ENCODE measurements at places on chromosomes 5 and 9.
A peak's percentile ranks its signal among the peaks of the same experiment; 100 is the strongest.

- DNase-seq, result no peak
Measured at GRCh38 chr5:145660897-145661640, 174.1 kb downstream of the PRELID2 start.

DNA sequence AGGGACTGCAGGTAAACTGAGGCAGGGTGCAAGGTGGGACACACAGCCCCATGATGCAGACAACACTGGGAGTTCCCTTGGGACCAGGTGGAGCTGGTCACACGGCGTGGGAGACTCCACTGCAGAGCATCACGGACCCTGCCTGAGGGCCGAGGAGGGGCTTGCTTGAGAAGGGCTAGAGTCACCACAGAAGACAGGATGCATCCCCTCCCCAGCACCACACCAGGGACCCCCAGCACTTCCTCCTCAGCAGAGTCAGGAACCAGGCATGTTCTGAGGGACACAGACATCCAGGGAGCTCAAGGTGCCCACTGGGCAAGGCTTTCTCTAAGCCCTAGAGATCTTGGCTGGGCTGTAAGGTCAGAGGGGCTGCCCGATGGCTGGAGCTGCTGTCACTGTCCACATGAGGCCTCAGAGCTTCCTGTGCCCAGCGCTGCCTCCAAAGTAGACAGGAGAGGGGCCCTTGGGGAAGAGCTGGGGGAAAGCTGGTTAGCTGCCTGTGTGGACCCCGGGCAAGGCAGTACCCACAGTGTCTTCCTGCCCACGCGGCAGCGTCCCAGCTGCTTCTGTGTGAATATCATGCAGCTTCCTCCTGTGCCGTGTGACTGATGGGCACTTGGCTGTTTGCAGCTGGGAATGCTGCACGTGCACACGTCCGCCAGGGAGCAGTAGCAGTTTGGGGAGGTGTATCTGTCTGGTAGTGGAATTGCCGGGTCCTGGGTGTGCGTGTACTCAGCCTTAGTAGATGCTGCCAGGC lies 176.6 kb downstream of the CACNA1B start:
- DNase-seq, result no peak

- DNase-seq, result no peak
Measured at GRCh38 chr5:10860645-10861422, 99.8 kb upstream of the DAP start.

- DNase-seq, result no peak
Measured at GRCh38 chr5:172860520-172861443, 26.7 kb downstream of the ERGIC1 start.

DNA sequence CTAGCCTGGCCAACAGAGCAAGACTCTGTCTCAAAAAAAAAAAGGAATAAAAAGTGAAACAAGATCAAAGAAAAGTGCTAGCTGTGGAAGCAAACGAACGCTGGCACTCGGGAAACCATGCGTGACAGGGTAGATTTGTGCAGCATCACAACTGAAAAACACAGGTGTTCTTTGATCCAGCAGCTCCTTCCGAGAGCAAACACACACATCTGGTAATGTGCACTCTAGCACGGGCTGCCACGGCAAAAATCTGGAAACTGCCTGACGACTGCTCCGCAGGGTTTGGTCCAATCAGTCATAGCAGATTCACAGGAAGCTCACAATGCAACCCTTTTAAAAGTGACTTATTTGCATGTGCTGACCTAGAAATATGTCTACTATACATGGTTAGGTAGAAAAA lies 80.0 kb downstream of the SYK start:
- DNase-seq, result no peak

- DNase-seq, result no peak
Measured at GRCh38 chr9:81871695-81872094, 56.5 kb upstream of the SPATA31D4 start.

DNA sequence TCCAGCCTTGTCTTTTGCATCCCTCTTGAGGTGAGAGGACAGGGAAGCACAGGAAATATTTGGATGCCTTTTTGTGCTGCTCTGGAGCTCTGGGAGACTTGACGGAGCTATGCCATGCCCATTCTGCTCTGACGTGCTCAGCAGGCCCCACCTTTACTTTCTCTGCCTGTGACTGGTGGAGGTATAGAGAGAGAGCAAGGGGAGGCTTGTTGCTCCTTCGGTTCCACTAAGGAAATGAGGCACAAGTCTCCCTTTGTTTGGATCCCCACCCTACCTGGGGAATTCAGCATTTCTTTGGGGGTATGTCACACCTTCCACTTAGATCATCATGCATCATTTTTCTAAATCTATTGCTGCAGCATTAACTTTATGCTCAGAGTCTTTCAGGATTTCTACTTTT lies 121.8 kb upstream of the CNTLN start:
- no peak for DNase-seq

DNA sequence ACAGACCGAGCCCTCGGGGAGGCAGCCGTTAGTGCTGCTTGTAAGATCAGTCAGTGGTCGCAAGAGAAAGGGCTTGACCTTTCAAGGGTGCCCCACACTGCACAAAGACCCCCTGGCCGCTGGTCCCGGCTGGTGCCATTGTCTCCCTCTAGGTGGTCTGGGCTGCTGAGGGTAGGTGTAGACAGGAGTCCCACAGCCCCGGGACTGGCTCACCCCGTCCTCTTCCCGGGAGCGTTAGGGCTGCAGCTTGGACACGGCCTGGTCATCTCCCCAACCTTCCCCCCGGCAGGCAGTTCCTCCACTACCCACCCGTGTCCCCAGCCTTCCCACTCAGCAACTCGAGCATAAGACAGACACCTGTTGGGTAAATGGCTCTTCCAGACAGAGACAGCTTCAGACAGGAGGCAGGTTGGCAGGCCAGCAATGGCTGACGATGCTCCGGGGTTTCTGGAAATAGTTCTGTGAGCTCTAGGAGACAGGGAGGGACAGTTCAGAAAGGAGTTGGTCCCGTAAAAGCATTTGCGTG lies 15.3 kb upstream of the TMEM250 start:
- DNase-seq, result no peak

- DNase-seq, result no peak
Measured at GRCh38 chr9:32698706-32699277, 63.3 kb upstream of the TAF1L start.

DNA sequence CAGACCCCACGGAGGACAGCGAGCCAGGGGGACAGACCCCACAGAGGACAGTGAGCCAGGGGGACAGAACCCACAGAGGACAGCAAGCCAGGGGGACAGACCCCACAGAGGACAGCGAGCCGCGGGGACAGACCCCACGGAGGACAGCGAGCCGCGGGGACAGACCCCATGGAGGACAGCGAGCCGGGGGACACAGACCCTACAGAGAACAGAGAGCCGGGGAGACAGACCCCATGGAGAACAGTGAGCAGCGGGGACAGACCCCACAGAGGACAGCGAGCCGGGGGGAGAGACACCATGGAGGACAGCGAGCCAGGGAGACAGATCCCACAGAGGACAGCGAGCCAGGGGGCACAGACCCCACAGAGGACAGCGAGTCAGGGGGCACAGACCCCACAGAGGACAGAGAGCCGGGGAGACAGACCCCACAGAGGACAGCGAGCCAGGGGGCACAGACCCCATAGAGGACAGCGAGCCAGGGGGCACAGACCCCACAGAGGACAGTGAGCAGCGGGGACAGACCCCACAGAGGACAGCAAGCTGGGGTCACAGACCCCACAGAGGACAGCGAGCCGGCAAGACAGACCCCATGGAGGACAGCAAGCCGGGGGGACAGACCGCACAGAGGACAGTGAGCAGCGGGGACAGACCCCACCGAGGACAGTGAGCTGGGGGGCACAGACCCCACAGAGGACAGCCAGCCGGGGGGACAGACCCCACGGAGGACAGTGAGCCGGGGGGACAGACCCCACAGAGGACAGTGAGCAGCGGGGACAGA lies 4.4 kb upstream of the ZDHHC11 start:
- DNase-seq, result no peak

GRCh38 chr9:129392093-129392541 lies 214.1 kb upstream of the IER5L start:
- DNase-seq, result peak; percentile 59

DNA sequence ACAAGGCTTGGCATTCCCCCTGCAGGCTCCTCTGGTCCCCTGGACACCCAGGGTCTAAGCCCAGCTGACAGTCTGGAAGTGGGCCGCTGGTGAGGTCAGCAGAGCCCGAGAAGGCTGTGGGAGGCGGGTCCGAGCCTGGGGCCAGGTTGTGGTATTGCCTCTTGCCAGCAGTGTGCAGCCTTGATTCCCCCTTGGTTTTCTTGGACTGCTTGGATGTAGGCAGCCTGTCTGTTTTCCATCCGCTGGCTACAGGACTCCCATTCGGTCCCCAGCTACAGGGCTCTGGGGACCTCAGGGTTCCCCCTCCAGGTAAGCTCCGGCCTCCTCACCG lies 1.6 kb downstream of the AIF1L start:
- no peak for DNase-seq

DNA sequence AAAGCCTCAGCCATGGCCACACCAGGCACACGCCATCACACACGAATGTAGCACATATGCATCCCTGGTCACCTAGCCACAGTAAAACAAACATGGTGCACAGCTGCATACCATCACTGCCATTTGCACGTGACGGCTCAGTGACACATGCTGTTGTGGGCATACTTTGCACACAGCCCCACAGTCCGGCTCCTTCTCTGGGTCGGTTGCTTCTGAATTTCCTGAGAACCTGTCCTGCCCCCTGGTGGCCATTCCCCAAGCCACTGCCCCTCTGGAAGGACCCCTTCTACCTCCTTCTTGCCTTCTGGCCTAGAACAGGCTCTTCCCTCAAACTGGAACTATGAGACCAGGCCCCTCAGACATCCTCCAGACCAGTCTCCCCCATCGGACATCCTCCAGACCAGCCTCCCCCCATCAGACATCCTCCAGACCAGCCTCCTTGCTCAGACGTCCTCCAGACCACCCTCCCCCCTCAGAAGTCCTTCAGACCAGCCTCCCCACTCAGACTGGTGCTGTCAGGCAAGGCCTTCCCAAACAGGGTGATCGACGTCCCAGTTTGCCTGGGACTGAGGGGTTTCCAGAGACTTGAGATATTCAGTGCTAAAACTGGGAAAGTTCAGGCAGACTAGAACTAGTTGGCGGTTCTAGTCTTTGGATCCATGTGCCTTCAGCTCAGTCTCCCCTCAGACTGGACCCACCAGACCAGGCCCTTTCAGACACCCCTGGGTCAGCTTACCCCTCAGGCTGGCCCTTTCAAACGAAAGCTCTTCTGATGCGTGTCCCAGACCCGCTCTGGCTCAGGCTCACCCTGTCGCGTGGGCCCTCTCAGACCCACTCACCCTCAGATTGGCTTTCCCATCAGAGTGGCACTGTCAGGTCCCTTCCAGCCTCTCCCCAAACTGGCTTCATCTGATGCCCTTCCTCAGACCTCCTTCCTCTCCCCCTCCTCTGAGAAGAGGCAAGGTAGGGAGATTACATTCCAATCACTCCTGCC lies 24.3 kb upstream of the ENHO start:
- DNase-seq, result no peak

GRCh38 chr5:55226027-55226933 lies 835 bp downstream of the MCIDAS start:
- peak; percentile 16 for DNase-seq

DNA sequence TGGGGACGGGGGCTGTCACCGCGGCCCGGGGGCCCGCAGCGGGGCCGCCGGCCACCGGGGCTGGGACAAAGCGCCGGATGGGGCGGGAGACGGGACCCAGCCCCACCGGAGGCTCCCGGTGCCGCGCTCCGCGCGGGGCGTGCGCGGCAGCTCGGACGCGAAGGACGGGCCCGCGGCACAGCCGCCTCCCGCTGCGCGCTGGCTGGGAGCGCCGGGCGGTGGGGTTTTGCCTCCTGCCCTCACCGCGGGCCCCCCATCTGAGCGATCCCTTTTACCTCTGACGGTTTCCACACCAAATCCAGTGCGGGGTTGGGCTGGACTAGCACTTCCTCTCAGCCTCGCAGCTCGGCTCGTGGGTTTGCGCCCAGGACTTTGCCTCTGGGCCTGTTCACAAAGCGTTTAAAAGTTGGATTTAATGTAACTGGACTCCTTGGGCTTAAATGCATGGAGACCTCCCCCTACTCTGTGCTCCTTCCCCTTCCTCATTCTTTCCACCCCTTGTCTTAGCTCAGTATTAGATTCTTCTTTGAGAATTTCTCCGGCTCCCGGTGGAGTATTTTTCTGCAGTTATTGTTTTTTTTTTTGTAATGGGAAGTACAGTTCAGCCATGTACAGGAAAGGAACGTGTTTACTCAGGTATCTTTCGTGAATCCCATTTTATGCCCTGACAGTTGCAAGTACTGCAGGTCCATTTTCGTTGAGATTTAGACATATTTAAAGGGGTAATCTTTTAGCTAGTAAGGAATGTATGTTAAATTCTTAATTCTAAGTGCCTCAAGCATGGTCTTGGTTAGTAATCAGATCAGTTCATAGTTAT lies 691 bp downstream of the FCHO2 start:
- no peak for DNase-seq

DNA sequence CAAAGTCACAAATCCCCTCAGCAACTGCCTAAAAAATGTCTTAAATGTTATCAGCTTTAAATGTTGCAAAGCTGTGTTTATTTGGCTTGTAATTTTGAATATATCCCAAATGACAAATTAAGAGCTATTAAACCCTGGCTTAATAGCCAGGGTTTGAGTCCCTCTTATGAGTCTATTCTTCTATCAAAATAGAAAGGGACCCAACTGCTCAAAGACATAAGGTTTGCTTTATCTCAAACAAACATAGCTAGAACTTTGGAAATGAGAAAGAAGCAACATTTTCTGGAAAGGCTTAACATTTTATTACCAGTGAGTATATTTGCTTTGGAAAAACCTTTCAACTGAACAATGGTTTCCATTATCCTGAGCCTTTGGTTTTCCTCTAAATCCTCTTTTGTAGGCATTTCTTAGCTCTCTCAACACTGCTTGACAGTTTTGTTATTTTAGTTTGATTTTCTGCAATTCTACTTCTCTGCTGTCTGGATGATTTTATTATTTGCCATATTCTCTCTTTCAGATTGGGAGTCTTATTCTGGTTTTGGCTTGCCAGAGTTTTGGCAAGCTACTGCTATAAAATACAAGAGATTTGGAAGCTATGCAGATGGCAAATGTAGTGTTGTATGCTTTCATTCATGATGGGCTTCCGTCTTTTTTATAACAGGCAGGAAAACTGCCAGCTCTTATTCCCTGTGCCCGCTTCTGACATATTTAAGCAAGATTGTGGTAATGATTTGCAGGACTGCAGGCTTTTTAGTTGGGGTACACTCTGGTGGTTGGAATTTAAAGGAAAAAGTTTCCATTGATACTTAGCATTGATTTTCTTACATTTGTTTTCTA lies 734.9 kb downstream of the DTWD2 start:
- no peak for DNase-seq

DNA sequence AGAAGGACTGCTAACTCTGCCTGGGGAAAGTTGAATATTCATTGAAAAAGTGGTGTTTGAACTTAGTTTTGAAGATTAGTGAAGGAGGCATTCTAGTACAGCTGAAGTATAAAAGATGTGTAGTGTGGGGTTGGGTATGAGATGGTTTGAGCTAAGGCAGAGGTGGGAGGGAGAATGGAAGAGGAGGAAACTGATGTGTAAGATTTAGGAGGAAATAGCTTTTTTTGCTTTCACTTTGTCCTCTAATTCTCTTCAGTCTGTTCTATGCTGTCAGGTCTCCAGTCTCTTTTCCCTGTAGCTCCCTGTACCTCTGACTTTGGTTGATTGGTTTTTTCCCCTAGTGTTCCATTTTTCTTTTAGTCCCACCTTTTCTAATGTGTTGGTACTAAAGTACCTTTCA lies 9.0 kb downstream of the CREBRF start:
- DNase-seq, result no peak

- no peak for DNase-seq
Measured at GRCh38 chr5:170573114-170573513, 69.3 kb downstream of the KCNIP1 start.
